ENCODE measurements at places on chromosomes 7 and 10. TPM values are rescaled to one million over a fixed set of nuclear protein-coding genes. Genes with fewer than 3 reads are reported as not detected.
A peak's percentile ranks its signal among the peaks of the same experiment; 100 is the strongest.

DNA sequence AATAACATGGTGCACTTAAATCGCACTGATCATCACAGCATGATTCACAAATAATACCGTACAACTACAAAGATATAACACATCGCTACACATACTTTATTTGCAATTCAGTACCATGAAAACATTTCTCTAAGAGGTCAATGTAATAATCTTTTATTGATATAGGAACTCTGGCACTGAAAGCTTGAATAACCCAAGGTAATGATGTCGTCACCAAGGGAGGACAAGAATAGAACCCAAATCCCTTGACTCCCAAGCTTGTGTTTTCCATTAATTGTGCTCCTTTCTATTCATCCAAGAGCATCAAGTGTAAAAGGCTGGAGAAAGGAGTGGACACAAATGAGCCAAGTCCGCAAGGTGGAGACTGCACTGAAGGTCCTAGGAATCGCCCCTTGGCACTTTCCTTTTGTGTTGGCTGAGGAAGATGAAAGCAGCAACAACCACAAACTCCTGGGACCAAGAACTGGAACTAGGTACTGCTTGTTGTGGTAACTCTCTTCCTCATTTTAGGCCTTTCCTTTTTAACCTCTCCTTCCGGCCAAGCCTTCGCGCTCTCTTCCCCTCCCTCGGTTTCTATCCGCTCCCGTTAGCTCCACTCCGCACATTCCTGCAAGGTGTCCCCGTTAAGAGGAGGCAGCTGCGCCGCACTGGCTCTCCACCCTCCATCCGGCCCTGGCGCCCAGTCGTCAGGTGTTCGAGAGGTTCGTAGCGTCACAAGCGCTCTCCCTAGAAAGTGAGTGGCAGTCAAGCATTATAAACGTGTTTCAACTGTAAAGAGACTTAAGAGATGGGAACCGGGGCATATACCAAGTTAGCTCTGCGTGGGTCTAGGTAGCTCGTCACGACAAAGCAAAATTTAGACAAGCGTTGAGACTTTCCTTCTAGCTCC, 1.0 kb upstream of the CBLL1 start:
- peaks cover 15% of the 10 kb centered on the region for H3K4me1 ChIP-seq
- H3K36me3 ChIP-seq: no peaks in the 10 kb centered on the region
- no peak for DNase-seq
- peak overlapping the region; percentile 81 for H3K4me3 ChIP-seq
- peak overlapping the region; percentile 99 for H3K27ac ChIP-seq

Gene TMEM213
- not detected for total RNA-seq

Gene ICA1
- 1.4 TPM for total RNA-seq

- DNase-seq: no peak
- H3K36me3 ChIP-seq: peaks cover 10% of the 10 kb centered on the region
- peak overlapping the region; percentile 60 for H3K27ac ChIP-seq
- peak overlapping the region; percentile 77 for H3K4me3 ChIP-seq
- no peaks in the 10 kb centered on the region for H3K27me3 ChIP-seq
- peaks cover 24% of the 10 kb centered on the region for H3K4me1 ChIP-seq
These were observed 23.5 kb upstream of the ZNF12 start for GRCh38 chr7:6730343-6730633.

DNA sequence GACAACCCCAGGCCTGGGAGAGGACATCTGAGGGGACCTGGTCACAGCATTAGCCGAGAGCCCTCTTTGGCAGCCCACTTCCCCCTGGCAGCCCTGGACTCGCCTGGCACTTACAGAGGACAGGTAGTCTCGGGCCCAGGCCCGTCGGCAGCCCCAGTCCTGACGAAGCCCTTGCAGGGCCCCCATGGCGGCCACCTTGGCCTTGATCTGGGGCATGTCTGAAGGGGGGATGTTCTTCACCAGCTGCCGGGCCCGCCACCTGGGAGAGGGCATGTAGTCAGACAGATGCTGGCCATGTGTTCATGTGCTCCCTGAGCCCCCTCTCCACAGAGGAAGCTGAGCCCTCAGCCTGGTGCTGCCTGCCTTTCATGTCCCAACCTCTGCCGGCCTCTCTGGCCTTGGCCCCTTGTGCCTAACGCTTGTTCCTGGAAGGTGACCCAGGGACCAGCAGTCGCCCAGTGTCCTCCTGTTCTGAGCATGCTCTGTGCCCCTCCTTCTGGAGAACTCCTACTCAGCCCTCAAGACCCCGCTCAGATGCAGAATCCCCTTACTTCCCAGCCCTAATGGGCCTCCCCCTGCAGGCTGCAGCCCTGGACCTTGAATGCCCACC, 13.9 kb downstream of the MYO1G start:
- no peaks in the 10 kb centered on the region for H3K27me3 ChIP-seq
- DNase-seq: no peak
- no peak overlapping the region for H3K4me3 ChIP-seq
- peaks cover 7% of the 10 kb centered on the region for H3K4me1 ChIP-seq
- H3K27ac ChIP-seq: no peak overlapping the region
- peaks cover 69% of the 10 kb centered on the region for H3K36me3 ChIP-seq

Gene MOGAT3
- total RNA-seq: not detected

Gene CALML3
- total RNA-seq: not detected

Gene NPTX2
- total RNA-seq: 0.14 TPM

- H3K4me3 ChIP-seq: no peak overlapping the region
- H3K27me3 ChIP-seq: no peaks in the 10 kb centered on the region
- H3K4me1 ChIP-seq: no peaks in the 10 kb centered on the region
- no peaks in the 10 kb centered on the region for H3K36me3 ChIP-seq
- H3K27ac ChIP-seq: no peak overlapping the region
These were observed 115.4 kb downstream of the RPS24 start for GRCh38 chr10:78148961-78149612.

- H3K4me1 ChIP-seq: no peaks in the 10 kb centered on the region
- DNase-seq: no peak
- no peak overlapping the region for H3K4me3 ChIP-seq
- no peaks in the 10 kb centered on the region for H3K27me3 ChIP-seq
- no peak overlapping the region for H3K27ac ChIP-seq
These were observed 64.5 kb downstream of the ST7 start for GRCh38 chr7:117017702-117018266.

- H3K27ac ChIP-seq: no peak overlapping the region
- no peaks in the 10 kb centered on the region for H3K4me1 ChIP-seq
- no peak for DNase-seq
- no peaks in the 10 kb centered on the region for H3K27me3 ChIP-seq
- H3K4me3 ChIP-seq: no peak overlapping the region
These were observed 34.9 kb downstream of the TBATA start for GRCh38 chr10:70750156-70750703.

- no peaks in the 10 kb centered on the region for H3K27me3 ChIP-seq
- no peak for DNase-seq
- no peak overlapping the region for H3K27ac ChIP-seq
- H3K4me1 ChIP-seq: peaks cover 6% of the 10 kb centered on the region
These were observed 53.9 kb downstream of the ARHGAP22 start for GRCh38 chr10:48550977-48551376.

Gene IDI2
- total RNA-seq: not detected

Gene RBM20
- not detected for total RNA-seq

DNA sequence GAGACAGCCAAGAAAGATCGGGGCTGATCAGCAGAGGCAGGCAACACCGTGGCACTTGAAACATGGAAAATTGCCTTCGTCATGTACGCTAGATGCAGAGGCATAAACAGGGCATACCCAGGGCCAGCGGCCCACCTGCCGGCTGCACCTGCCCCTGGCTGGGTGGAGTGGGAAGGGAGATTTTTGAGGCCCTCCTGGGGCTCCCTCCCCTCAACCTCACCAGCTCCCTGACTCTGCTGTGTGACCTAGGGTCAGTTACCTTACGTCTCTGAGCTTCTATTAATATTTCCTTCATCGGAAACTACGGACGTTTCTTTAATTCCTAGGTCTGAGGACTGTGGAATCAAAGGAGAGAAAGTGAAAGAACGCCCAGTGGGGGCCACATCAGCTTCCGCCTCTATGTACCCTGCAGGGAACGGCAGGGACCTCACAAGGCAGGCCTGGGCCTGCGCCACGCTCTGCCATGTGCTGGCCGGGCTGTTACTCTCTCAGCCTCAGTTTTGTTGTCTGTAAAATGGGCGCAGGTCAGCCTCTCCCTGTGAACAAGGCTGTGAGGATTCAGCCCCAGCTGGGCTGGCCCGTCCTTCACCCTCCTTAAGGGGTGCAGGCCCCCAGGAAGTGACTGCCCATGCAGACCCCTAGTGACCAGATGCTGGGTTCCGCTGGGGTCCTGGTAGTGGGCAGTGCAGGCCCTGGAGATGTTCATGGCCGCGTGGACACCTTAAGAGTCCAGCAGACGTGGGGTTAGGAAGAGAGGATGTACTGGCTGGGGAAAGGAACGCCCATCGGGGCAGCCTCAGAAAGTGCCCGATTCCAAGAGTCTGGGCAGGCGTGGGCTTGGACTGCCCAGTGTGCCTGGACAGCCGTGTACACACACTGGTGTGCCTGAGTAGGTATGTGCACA, 22.7 kb downstream of the ELFN1 start:
- no peaks in the 10 kb centered on the region for H3K36me3 ChIP-seq
- DNase-seq: no peak
- no peak overlapping the region for H3K27ac ChIP-seq
- H3K4me1 ChIP-seq: no peaks in the 10 kb centered on the region
- H3K4me3 ChIP-seq: no peak overlapping the region

- DNase-seq: no peak
- H3K4me3 ChIP-seq: no peak overlapping the region
- H3K4me1 ChIP-seq: no peaks in the 10 kb centered on the region
- no peak overlapping the region for H3K27ac ChIP-seq
These were observed 341.4 kb upstream of the PODXL start for GRCh38 chr7:131897790-131898165.

Gene CACNA2D1
- not detected for total RNA-seq

DNA sequence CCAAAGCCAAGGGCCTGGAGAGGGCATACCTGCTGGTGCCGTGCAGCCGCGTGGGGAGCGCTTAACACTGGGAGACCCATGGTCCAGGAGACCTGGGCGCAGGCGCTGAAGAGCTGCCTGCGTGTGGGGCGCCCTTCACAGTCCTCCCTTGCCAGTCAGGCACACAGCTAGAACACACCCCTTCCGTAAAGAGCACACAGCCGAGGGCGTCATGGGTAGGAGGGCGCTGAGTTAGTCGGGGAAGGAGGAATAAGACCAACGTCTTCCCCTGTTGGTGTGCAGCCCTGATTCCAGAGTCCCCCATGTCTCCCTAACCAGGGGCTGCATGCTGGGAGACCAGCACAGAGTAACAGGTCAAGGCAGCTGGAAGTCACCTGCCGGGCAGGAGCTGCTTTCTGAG, 273.9 kb downstream of the USP6NL start:
- H3K4me3 ChIP-seq: no peak overlapping the region
- H3K4me1 ChIP-seq: peaks cover 5% of the 10 kb centered on the region
- peaks cover 21% of the 10 kb centered on the region for H3K36me3 ChIP-seq
- DNase-seq: peak; percentile 49
- no peaks in the 10 kb centered on the region for H3K27me3 ChIP-seq
- no peak overlapping the region for H3K27ac ChIP-seq

DNA sequence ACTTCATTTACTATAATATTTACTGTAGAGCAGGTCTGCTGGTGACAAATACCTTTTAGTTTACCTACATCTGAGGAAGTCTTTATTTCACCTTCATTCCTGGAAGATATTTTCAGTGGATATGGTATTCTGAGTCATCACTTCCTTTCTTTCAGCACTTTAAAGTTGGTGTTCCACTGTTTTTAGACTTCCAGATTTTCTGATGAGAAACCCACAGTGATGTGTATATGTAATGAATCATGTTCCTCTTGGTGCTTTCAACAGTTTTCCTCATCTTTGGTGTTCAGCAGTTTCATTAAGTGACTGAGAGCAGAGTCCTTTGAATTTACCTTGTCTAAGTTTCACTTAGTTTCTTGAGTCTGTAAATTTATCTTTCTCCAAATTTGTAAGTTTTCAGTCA, 36.4 kb downstream of the COPG2 start:
- H3K4me1 ChIP-seq: no peaks in the 10 kb centered on the region
- no peak overlapping the region for H3K27ac ChIP-seq
- no peak for DNase-seq
- H3K4me3 ChIP-seq: no peak overlapping the region
- no peaks in the 10 kb centered on the region for H3K36me3 ChIP-seq

Gene EN2
- not detected for total RNA-seq

GRCh38 chr10:93498166-93498565, 1.8 kb downstream of the CEP55 start:
- H3K27me3 ChIP-seq: no peaks in the 10 kb centered on the region
- H3K4me3 ChIP-seq: no peak overlapping the region
- no peak overlapping the region for H3K27ac ChIP-seq
- peak; percentile 15 for DNase-seq

- no peaks in the 10 kb centered on the region for H3K27me3 ChIP-seq
- DNase-seq: no peak
- no peak overlapping the region for H3K4me3 ChIP-seq
- H3K4me1 ChIP-seq: peaks cover 14% of the 10 kb centered on the region
- H3K27ac ChIP-seq: no peak overlapping the region
These were observed 26.9 kb downstream of the HIP1 start for GRCh38 chr7:75711656-75712514.

DNA sequence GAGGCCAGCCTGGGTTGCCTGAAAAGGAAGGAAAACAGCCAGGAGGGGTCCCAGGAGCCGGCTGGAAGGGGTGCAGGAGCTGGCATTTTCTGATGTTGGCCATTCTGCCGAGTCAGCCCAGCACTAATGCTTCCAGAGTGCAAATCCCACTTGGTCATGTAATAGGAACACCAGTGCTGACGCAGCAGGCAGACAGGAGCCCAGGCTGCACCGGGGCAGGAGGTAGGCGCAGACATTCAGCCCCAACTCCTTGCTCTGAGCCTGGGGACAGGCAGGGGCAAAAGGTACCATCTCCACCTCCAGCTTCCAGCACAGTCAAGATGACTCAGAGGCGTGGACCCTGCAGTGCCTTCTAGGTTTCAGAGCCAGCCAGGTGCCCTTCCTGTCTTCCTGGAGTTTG, 10.2 kb upstream of the YWHAG start:
- H3K4me3 ChIP-seq: no peak overlapping the region
- H3K4me1 ChIP-seq: peaks cover 4% of the 10 kb centered on the region
- H3K36me3 ChIP-seq: no peaks in the 10 kb centered on the region
- H3K27me3 ChIP-seq: no peaks in the 10 kb centered on the region
- H3K27ac ChIP-seq: no peak overlapping the region

Gene CPXM2
- total RNA-seq: not detected

DNA sequence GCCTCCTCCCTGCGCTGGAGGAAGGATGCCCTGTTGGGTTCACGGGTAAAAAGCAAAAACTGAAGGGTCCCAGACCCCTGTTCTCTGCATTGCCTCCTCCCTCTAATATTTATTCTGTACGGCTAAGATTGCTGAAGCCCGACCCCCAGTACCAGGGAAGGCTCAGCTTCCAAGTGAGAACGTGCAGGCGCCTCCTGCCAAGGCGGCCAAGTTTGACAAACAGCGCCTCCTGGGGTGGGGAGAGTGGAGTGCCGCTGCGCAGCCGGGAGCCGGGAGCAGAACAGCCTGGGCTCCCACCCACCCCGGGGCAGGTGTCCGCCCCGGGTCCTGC, 4.7 kb upstream of the EBF3 start:
- no peak overlapping the region for H3K27ac ChIP-seq
- DNase-seq: no peak
- no peaks in the 10 kb centered on the region for H3K36me3 ChIP-seq
- peaks cover 54% of the 10 kb centered on the region for H3K27me3 ChIP-seq

GRCh38 chr7:92133737-92134270, 473 bp downstream of the CYP51A1 start:
- H3K4me1 ChIP-seq: peaks cover 14% of the 10 kb centered on the region
- peak overlapping the region; percentile 75 for H3K4me3 ChIP-seq
- H3K36me3 ChIP-seq: peaks cover 5% of the 10 kb centered on the region
- peak overlapping the region; percentile 91 for H3K27ac ChIP-seq
- peak; percentile 73 for DNase-seq

- DNase-seq: no peak
- no peak overlapping the region for H3K4me3 ChIP-seq
- no peaks in the 10 kb centered on the region for H3K27me3 ChIP-seq
- H3K27ac ChIP-seq: no peak overlapping the region
These were observed 44.0 kb upstream of the CAV2 start for GRCh38 chr7:116455499-116455898.

Gene FZD8
- total RNA-seq: 1.4 TPM
